ENCODE measurements at places on chromosomes 12 and 14.

- DNase-seq: peak; percentile 54
Measured at GRCh38 chr12:29883941-29884554, 100.3 kb upstream of the TMTC1 start.

- DNase-seq: no peak
Measured at GRCh38 chr12:50999093-50999492, 27.1 kb downstream of the SLC11A2 start.

DNA sequence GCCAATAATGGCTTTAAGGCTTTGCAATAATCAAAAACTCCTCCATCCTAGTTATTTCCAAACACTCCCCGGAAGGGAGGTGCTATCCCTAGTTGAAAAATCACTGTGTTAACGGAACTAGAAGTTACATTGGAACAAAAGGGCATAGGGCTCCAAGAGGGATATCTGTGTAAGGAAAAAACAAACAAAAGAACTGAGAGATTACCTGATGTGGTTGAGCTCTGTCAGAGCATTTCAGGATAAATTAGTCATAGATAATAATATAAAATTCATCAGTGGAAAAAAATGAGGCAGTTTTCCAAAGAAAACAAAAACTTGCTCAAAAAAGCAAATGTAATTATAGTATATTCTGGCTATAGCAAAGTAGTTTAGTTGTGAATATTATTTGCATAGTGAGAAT, 27.4 kb upstream of the PAPLN start:
- DNase-seq: no peak

DNA sequence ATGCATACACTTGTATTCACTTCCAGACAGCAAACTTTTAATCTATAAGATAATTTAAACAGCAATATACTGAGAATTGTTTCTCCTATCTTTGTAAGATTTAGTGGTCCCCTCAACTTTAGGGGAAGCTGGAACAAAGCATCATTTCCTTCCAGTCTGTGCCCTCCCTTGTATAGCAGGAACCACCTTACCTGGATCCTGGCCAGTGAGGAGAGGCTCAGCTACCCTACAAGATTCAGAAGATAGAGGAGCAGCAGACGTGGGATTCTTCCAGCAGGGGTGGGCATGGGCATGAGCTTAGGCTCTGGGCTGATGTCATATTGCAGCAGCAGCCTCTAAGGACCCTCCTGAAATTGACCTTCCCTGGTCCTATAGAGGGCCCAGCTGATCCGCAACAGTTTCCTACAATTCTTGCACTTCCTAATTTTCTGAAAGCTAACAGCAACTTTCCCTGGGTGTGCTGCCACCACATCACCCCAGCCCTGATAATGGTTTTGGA, 21.3 kb downstream of the MOK start:
- DNase-seq: no peak

DNA sequence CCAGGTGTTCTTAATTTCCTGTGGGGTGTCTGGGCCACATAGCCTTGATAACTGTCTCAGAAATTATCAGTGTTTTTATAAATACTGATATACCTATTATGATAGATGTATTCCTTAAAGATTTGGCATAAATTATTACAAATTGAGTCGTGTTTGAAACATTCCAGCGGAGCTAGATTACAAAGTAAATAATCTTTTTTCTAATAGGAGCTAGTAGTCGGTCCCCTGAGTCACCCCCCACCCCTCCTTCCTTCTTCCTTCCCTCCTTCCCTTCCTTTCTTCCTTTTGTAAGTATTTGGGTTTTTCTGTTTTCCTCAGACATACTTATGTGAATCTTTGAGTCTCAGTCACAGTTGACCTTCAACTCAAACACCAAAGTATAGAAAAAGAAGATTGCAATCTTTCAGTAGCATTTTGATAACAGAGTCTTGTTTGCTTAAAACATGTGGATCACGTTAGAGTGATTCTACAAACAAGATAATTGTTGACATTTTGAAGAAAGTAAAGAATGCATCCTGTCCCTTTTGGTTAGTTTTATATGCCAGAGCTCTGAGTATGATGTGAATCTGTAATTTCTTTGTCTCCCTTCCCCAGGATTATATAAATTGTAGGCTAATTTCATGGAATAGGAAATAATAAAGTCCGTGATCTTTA, 264.0 kb downstream of the FUT8 start:
- no peak for DNase-seq

DNA sequence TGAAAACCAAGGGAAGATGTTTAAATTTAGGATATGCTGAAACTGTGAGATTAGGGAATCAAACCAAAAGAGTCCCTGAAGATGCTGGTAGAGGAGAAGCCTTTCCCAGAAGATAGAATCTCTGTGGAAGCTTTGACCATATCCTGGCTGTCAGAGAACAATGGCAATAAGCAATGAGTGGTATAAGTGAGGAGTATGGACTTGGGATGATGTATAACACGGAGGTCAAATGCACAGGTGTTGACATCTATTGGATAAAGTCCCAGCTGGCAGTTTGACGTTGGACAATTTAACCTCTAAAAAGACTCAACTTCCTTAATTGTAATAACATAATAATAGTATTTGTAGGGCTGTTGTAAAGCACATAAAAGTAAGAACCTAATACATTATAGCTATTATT, 30.1 kb upstream of the CLEC14A start:
- DNase-seq: no peak

DNA sequence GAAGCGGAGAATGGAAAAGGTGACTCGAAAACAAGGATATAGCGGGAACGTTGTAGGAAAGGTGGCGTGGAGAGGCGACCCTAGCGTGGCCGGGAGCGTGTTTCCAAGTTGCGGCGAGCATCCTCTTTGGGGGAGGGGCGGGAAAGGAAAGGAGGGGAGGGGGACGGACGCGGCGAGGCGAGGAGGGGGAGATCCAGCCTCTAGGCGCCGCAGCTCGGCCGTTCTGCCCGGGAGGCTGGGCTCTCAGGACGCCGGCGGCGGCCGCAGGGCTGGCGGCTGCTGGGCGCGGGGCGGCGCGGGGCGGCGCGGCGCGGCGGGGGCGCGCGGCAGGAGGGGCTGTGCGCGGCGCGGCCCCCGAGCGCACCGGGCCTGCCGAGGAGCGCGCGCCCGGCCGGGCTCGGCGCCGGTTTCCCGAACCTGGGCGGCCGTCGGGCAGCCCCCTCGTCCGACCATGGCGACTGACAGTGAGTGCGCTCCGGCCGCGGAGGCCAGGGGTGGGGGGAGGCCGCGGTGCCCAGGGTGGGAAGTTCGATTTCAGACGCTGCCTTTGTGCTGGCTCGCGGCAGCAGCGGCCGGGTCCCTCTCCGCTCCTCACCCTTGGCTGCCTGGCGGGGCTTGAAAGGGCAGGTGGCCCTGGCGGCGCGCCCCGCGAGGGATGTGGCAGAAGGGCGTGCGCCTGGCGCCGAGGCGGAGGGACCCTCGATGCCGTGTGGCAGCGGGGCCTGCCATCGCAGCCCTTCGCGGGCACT, 50.3 kb downstream of the SNAPC1 start:
- peak; percentile 70 for DNase-seq

- DNase-seq: no peak
Measured at GRCh38 chr12:45879363-45879895, 110.9 kb downstream of the SCAF11 start.

GRCh38 chr12:111730420-111730819, 36.3 kb upstream of the ALDH2 start:
- DNase-seq: peak; percentile 31

DNA sequence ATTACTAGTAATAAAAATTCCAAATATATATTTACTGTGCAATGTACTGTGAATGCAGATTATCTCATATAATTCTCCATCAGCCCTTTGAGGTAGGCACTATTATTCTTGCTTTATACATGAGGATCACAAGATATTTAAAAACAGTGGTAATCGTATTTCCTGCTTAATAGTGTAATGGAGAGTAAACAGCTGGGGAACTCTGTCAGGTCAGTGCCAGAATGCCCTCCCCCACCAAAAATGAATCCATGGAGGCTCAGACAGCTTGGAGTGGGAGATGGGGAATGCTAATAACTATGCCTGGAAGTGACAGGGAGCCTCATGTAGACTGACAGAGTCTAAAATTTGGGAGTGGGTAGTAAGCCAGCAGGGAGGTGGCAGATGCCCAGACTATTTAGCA, 153.6 kb downstream of the PAH start:
- DNase-seq: no peak

- DNase-seq: no peak
Measured at GRCh38 chr12:57138526-57139272, 8.7 kb downstream of the LRP1-AS start.

- no peak for DNase-seq
Measured at GRCh38 chr14:48849741-48850322, 736.3 kb downstream of the RPS29 start.

DNA sequence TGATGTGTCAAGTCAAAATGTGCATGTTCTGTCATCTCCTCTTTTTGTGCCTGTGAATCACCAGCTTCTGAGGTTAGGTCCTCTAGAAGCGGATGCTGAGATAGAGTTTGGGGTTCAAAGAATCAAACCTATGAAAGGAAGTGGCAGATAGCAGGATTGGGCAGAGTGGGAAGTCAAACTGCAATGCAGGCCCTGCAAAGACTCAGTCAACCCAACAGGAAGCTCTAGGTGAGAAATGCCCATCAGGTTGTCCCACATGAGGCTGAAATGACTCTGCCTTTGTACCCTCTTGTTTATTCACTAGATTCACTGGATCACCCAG, 4.5 kb upstream of the MIA2 start:
- DNase-seq: no peak

- no peak for DNase-seq
Measured at GRCh38 chr12:115648463-115648862, 629.0 kb downstream of the MED13L start.

DNA sequence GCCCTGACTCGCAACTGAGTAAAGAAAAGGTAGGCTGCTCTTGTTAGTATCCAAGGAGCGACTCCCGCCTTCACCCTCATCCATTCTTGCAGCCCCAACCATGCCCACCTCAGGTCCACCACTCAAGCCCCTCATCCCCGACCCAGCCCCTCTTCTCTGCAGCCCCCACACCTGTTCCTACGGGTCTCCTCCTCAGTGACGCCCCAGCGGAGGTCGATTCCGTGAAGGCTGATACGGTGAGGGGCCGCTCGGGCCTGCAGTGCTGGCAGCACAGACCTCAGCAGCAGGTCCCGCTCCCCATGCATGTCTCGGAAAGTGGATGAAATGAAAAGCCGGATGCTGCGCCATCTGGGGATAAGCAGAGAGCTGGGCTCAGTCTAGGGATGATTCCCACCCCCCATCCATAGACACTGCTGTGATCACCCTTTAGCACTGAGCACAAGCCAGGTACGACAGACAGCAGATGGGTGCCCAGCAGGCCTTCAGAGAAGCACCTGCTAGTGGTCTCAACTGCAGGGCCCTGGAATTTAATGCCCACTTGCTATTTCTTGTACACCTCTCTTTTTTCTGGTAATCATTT, 26.9 kb downstream of the TEP1 start:
- no peak for DNase-seq

- no peak for DNase-seq
Measured at GRCh38 chr12:107903341-107904061, 129.0 kb downstream of the ASCL4 start.

DNA sequence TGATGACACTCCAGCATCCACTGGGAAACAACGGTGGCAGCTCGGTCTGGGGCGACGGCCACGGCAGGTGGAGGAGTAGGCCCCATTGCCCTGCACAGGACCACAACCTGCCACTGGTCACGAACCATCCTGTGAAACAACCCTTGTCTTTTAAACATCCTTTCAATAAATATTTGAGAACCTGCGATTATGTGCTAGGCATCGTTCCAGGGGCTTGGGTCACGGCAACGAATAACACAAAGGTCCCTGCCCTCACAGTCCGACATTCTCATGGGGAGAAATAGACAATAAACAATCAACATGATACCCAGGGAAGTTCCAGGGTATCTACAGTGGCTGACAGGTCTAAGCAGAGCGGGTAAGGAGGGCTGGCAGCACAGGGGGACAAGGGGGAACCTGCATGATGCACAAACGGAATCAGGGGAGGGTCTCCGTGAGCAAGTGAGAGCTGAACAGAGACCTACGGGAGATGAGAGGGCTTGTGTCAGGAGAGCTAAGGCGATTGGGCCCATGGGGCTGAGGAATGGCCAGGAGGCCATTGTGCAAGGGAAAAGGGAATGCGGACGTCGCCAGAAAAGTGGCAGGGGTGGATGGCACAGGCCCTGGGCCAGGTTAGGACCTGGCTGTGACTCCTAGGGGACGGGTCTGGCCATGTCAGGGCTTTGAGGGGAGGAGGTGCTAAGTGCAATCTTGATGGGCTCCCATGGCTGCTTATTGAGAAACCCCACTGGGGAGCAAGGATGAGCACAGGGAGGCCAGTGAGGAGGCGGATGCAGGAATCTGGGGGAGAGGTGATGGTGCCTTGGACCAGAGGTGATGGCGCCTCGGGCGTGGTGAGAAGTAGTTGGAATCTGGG, 9.7 kb downstream of the SCARB1 start:
- DNase-seq: no peak

DNA sequence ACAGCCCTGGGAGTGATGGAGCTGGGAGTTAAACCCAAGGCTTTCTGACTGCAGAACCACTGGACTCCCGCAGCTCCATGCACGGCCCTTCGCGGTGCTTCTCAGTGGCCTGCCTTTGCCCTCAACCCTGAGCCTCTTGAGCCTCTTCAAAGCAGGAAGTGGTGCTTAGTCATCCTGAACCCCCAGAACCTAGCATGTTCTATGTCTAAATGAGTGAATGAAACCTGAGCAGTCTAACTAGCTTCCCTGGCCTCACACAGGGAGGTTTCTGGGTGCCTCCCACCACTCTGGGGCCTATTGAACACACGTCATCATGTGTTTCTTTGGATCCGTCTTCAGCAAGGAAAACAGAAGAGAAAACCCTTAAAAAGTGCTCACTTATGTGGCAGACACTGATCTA, 117.9 kb upstream of the SFSWAP start:
- no peak for DNase-seq

DNA sequence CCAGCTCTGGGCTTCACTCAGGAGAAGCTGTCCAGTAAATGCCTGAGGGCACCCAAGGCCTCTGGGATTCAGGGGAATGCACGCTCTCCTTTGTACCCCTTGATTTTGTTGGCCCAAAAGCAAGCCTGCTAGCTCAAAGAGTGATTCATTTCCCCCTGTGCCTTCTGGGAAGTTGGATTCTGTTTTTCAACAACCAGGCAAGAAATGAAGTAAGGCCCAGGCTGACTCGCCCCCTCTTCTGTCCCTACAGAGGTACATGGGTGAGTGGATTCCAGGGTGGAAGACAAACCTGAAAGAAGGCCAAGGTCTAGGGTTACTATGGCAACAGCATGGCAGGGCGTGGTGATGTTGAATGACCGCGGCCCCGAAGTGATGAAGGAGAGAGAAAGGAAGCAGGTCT, 9.3 kb upstream of the SERPINA5 start:
- DNase-seq: no peak

All from spinal cord (tissue), 10 donors.